ENCODE measurements at places on chromosomes 4 and X.
A peak's percentile ranks its signal among the peaks of the same experiment; 100 is the strongest.

- no peak for DNase-seq
Measured at GRCh38 chrX:19840899-19841648, 46.3 kb downstream of the SH3KBP1 start.

DNA sequence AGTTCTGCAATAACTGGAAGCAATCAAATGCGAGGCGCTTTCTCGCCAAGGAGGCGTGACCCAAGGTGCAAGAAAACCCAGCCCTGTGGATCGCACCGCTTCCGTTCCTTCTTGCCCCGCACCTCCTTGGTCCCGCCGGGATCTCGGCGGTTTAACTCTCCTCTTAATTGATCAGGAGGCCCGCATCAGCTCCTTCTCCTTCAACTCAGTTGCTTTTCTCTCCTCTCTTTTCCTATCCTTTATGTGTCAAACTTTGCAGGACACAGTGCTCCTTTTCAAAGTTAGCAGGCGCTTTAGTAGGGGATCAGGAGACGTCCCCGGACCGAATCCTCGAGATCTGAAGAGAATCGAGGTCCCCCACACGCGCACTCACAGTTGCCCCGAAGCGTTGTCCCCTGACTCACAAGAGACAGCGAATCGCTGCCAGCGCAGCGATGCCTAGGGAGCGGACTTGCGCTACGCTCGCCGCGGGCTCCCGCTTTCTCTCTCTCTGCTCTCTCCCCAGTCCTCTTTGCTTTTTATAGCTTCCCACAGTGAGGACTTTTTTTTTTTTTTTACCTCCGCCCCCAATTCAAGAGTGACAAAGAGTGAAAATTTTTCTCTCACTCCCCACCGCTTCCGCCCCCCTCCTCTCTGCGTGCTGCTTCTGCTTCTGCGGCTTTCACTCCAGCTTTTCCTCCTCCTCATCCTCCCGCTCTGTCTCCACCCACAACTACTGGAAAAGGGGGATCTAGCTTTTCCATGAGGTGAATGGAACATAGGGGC, at the start of gene DKK2:
TSS of gene DKK2 (minus strand) at position 495 of the 765 bp plus-strand sequence. CDS start 722 bp downstream, outside the sequence.
- peak; percentile 28 for DNase-seq

- no peak for DNase-seq
Measured at GRCh38 chr4:115234405-115235093, 121.1 kb upstream of the NDST4 start.

DNA sequence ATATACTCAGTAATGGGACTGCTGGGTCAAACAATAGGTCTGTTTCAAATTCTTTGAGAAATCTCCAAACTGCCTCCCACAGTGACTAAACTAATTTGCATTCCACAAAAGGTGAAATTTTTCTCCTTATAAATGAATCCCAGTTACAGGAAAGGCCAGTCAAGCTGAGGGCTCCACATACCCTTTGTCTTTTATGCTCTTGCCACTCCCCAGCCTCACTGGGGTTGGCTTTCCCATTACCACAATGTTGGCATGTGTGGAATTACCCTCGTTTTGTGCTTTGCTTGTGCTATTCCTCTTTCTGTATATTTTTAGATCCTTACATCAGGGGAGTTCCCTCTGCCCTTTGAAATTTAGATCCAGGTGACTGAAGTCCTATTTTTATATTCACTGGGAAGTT, 220.2 kb upstream of the LCORL start:
- no peak for DNase-seq

DNA sequence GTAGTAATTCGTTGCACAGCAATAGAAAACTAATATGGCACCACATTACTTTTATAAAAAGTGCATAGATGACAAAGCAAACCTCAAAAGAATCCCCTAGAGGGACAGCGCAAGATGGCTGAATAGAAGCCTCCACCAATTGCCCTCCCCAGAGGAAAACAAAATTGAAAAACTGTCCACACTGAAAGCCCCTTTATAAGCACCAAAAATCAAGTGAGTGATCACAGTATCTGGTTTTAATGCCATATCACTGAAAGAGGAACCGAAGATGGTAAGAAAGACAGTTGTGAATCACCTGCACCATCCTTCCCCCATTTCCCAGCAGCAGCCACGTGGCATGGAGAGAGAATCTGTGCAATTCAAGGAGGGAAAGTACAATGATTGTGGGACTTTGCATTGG, 522.2 kb downstream of the GLUD2 start:
- DNase-seq: no peak

- no peak for DNase-seq
Measured at GRCh38 chr4:74545448-74545847, 100.5 kb downstream of the AREG start.

- no peak for DNase-seq
Measured at GRCh38 chrX:125203737-125204578, 115.7 kb upstream of the TEX13C start.

GRCh38 chr4:7705062-7705461, 234.6 kb downstream of the AFAP1 start:
- DNase-seq: no peak

DNA sequence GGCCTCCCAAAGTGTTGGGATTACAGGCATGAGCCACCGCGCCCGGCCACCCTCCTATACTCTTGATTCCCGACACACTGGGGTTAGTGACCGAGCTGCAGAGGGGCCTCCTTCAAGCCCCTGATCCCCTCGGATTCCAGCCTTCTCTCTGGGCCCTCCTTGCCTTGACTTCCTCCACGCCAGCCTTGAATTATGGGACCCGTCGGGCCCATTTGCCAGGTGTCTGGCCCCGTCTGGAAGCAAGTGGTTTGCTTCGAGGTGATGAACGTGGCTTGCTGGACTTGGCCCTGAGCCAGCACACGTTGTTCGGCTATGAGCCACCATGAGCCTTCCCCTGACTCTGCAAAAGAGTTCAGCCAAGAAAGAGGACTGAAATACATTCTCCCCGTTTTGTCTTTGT, 37.4 kb upstream of the GRPEL1 start:
- DNase-seq: no peak

GRCh38 chr4:151226004-151226932, 50.7 kb upstream of the PRSS48 start:
- DNase-seq: peak; percentile 88

DNA sequence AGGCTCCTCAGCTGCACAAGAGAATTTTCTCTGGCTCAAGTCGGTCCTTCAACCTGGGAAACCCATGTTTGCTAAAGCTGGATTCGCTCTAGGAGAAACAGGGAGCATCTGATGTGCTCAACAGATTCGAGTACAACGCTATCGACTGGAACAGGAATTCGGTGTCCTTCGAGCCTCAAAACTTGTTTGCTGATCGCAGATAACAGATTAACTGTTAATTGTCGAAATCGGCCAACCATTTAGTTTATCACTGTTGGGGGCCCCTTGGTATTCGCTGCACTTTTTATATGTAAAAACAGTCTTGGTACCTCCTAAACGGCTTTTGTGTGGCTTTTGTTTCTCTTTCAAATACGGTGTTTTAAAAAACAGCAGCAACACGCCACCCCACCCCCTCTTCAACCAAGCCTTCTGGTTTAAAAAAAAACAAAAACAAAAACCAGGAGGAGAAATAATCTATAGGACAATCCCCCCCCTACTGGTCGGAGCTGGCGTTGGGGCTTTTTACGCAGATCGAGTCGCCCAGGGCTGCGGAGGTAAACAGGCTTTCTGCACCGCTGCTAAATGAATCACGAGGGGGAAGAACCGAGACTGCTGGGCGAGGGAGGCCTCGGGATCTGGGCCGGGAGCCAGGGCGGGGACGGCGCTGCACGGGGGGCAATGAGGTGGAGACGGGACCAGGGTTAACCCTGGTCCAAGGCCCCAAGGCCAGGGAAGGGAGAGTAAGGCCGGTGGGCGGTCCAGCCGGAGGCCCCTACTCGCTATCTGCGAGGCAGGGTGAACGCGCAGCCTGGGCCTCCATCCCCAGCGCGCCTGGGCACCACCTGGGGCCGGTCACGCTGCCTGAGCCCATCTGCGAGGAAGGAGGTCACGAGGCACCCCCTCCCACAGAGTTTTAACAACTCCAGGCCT, 71.7 kb upstream of the BCOR start:
- peak; percentile 86 for DNase-seq

DNA sequence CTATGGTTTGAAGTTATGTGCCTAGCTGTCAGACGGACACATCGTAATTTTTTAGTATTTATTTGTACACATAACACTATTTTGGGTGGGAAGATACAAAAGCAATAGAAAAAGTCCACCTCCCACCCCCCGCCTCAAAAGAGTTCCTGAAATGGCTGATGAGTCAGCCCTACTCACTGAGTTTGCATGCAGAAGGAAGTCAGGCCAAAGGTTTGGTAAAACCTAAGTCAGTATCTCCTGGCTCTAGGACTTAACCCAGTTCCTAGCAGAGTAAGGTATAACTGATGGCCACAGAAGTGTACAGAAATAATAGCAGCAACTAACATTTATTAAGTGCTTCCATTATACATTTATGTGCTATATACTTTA, 2.9 kb upstream of the KLHL2 start:
- peak; percentile 66 for DNase-seq

DNA sequence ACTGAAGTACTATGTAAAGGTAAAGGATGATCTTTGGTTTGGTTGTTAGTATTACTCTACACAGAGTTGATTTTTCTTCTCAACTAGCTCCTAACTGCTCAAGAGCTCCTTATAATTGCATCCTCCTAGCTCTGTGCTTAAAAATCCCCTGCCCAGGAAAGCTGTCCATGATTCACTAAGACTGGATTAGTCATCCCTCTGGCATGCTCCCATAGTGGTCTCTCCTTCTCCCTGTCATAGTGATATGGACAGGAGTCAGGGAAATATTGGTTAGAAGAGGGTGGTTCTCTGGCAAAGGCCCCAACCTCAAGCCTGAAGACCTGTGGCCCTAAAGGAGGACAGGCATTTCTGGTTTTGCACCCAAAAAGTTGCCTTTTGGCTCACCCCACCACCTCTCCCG, 242.3 kb upstream of the KCNIP4 start:
- DNase-seq: no peak

DNA sequence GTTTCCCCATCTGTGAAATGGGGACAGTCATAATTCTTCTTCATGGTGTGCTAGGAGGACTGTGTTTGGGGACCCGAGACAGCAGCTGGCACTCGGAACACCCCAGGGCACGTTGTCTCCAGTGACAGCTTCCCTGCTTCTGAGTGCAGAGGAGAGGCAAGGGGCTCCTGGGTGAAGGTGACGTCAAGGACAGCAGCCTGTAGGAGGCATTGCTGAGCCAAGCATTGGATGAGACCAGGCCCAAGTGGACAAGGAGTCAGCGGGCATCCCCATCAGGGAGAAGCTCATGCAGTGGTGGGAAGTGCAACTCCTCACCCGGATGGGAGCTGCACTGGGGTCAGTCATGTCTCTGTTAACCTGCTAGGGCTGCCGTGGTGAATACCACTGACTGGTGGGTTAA, 46.1 kb downstream of the EVC start:
- no peak for DNase-seq

- no peak for DNase-seq
Measured at GRCh38 chr4:16715482-16715881, 183.0 kb downstream of the LDB2 start.

GRCh38 chrX:17617806-17618205, 119.5 kb upstream of the SCML1 start:
- DNase-seq: no peak

- no peak for DNase-seq
Measured at GRCh38 chrX:137354851-137355250, 211.1 kb upstream of the ZIC3 start.

- DNase-seq: no peak
Measured at GRCh38 chrX:136823175-136823574, 42.4 kb upstream of the ARHGEF6 start.

- DNase-seq: no peak
Measured at GRCh38 chr4:67918428-67918827, 34.6 kb upstream of the TMPRSS11D start.

DNA sequence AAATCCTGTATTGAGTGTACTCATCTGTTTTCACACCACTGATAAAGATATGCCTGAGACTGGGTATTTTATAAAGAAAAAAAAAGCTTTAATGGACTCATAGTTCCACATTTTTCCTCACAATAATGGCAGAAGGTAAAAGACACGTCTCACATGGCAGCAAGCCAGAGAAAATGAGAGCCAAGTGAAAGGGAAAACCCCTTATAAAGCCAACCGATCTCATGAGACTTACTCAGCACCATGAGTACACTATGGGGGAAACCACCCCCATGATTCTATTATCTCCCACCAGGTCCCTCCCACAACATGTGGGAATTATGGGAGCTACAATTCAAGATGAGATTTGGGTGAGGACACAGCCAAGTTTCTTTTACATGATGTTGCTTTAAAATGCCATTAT, 171.9 kb downstream of the GALNTL6 start:
- DNase-seq: no peak

All from lung microvascular endothelial cell (primary cell).